ENCODE measurements at places on chromosomes 2 and 18. TPM values are rescaled to one million over a fixed set of nuclear protein-coding genes. Genes with fewer than 3 reads are reported as not detected.

Gene DNAH6
- total RNA-seq, result not detected

Gene DCDC2C
- not detected for total RNA-seq

Gene SAG
- not detected for total RNA-seq

Gene SIX2
- total RNA-seq, result not detected

Gene SGO2
- total RNA-seq, result 16.2 TPM

Gene IL36B
- total RNA-seq, result not detected

Gene SERPINB13
- total RNA-seq, result not detected

Gene LHCGR
- not detected for total RNA-seq

Gene RGPD3
- total RNA-seq, result 0.53 TPM

Gene CYP27A1
- total RNA-seq, result 106 TPM

Gene PDCD1
- total RNA-seq, result not detected

Gene PDK1
- total RNA-seq, result 12.0 TPM

Gene TLX2
- total RNA-seq, result not detected

Gene PLA2R1
- total RNA-seq, result not detected

Gene TRIM43B
- not detected for total RNA-seq

Gene IL18R1
- not detected for total RNA-seq

Gene HAAO
- 42.7 TPM for total RNA-seq

Gene CIB4
- total RNA-seq, result not detected

Gene GAD1
- not detected for total RNA-seq

Gene MAPK4
- not detected for total RNA-seq

Gene CGREF1
- total RNA-seq, result 13.9 TPM

Gene MYO1B
- total RNA-seq, result 89.8 TPM

Gene EVX2
- total RNA-seq, result not detected

Gene ELOA2
- total RNA-seq, result not detected

Gene LDLRAD4
- total RNA-seq, result 10.4 TPM

Gene LIPG
- 10.8 TPM for total RNA-seq

Gene CROCC2
- total RNA-seq, result not detected

Gene GPAT2
- not detected for total RNA-seq

Gene PAIP2B
- 0.46 TPM for total RNA-seq

Measured in HepG2 (cell line).